Karpas-422 (cell line): ENCODE measurements at places on chromosomes 13 and 19. TPM values are rescaled to one million over a fixed set of nuclear protein-coding genes. Genes with fewer than 3 reads are reported as not detected.
A peak's percentile ranks its signal among the peaks of the same experiment; 100 is the strongest.

DNA sequence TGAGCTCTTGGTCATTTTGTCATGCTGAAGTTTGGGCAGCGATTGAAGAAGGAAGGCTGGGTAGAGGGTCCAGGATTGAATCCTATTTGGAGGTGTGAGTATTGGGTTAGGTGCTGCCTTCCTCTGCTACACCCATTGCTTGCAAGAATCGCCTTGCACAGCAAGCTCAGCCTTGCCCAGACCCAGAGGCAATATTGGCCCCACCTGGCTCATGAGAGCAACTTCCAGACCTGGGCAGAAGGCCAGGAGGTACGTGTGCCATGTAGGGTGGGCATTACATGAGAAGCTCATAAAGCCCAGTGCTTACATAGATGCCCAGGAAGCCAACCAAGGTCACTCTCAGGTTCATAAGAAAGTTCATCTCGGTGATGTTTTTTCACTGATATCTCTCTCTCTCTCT lies 718.0 kb downstream of the EFNB2 start:
- DNase-seq, result no peak

DNA sequence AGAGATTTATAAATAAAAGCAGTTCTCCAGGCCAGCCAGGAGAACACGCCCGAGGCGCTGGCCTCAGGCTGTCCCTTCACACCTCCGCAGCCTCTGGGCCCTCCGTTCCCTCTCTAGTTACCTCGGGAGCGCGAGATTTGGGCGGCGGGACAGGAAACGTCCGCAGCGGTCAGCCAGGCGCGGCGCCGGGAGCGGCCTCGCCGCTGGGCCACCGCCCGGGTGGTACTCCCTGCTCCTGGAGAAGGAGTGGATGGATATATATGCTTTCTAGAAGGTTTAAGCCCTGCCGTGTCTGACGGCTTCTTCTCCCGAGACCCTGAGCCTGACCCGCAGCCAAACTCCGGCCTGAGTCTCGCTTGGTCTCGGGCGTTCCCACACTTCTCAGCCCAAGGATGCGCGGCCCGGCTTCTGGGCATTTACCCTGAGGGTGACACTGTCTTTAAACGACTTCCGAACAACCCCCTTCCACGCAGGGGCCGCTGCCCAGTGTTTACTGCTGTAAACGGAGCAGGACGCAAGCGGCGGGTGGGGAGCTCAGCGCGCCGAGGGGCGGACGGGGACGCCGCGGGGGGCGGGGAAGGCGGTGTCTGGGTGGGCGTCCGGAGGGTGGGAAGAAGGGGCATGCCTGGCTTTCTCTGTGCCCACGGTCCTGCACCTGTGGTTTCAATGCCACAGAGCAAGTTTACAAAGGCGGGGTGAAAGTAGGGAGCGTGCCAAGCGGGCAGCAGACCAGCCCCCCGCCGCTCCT lies 2.0 kb upstream of the ZIC2 start:
- DNase-seq, result no peak

- DNase-seq, result no peak
Measured at GRCh38 chr13:62292714-62293480, 877.2 kb upstream of the PCDH20 start.

DNA sequence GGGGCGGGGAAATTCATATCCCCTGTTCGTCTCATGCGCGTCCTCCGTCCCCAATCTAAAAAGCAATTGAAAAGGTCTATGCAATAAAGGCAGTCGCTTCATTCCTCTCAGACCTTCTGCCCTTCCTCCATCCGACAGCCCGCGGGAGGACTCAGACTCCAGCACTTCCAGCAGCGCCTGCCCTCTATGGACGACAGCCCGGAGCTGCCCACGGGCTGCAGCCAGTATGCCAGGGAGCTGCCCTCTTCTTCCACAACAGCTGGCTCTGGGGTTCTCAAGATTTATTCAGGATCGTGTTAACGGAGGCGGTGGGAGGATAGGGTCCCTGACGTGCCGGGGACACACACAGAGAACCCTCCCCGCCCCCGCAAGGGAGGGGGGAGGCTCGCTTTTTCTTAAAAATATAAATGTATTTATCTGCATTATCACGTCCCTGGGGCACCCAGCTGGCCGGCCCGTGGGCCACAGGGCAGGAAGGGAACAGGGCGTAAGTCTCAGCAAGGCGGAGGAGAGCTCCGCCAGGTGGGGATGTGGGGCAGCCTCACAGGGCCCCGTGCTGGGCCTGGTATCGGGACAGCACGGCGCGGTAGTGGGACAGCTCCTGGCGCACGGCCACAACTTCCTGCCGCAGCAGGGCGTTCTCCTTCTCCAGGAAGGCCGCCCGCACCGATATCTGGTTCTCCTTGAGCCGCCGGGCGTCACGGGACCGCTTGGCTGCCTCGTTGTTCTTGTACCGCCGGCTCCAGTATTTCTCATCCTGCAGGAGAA lies 6.7 kb downstream of the DBP start:
- no peak for DNase-seq

DNA sequence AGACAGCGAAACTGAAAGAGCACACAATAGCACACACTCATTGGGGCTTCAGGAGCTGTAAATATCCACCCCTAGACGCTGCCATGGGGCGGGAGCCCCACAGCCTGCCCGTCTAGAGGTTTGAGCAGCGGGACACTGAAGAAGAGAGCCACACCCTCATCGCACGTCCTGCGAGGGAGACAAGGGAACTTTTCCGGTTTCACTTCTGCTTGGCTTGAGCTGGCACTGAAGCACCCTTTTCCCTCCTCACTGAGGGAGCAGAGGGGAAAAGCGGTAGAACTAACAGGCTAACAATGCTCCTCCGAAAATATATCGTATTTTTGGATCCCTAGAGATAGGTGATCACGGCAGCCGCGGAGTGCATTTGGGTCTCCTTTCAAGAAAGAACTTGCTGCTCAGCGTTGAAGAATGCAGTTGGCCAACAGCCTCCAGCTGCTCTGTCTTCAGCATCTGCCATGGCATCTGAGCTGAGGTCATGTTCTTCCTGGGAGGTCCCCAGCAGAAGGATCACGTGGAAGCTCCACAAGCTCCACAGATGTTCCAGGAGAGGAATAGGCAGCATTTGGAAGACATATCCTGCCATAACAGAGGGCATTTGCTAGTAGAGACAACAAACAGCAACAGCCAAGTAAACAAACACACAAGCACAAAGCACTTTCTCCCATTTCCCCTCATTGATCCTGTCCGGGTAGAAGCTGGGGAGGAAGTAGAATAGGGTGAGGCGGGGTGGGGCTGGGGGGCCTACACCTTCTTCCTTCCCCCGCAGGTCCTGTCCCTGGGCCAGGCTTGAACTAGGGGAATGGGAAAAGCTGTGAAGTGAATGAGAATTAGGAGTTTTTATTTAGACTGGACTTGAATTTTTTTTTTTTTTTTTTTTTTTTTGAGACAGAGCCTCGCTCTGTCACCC lies 44.8 kb upstream of the ALOX5AP start:
- DNase-seq, result peak; percentile 87

GFY gene
- 0.18 and 0.34 TPM in 2 replicates for total RNA-seq

DNA sequence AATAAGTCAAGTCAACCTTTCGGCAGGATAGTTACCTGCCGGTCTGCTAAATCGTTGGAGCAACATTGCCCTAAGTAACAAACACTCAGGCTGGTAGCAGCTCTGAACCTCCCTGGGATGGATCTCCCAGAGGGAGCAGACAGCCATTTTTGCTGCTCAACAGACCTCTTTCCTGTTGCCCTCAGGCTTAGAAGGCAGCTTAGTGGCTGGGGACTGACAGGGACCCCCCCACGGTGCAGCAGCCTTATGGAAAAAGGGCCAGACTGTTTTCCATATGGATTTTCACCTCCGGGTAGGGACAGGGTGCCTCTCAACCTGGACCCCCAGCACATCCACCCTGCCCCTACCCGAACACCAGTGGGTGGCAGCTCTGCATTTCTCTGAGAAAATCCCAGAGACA lies 49.7 kb downstream of the UBL3 start:
- no peak for DNase-seq

GRCh38 chr19:1874554-1875185 lies 10.6 kb downstream of the ABHD17A start:
- peak; percentile 64 for DNase-seq

- DNase-seq, result peak; percentile 59
Measured at GRCh38 chr13:58953638-58954037, 1210.1 kb downstream of the DIAPH3 start.

GRCh38 chr13:32610538-32610937 lies 24.3 kb downstream of the PDS5B start:
- DNase-seq, result no peak

GRCh38 chr13:83709426-83710132 lies 172.7 kb downstream of the SLITRK1 start:
- no peak for DNase-seq

DNA sequence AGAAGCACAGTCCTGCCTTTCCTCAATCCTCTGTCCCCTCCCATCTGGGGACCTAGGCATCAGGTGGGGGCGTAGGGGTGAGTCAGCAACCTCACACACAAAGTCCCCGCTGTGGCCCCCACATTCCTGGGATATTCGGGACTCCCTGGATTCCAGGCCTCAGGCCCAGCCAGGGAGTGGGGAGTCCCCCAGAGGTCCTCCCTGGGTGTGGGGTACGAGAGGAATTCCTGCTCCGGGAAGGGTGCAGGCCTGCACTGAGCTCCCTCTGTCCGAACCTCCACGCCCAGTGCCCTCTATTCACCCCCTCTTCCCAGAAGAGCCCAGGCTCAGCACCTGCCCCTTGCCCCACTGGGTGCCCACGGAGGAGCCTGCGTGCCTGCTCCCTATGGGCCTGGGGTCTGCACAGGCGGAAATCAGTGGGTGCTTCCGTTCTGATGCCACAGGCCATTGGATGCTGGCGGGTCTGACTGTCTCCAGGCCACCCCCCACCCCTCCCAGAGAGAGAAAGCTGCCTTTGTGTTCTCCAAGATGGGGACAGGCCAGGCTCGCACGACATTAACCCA lies 3.4 kb downstream of the CADM4 start:
- DNase-seq, result no peak

- peak; percentile 97 for DNase-seq
Measured at GRCh38 chr19:11535792-11536595, 2.7 kb upstream of the CNN1 start.

PEX11G gene
- total RNA-seq, result 1.0 and 1.8 TPM in 2 replicates

CGB3 gene
- total RNA-seq, result not detected in 2 replicates

DNA sequence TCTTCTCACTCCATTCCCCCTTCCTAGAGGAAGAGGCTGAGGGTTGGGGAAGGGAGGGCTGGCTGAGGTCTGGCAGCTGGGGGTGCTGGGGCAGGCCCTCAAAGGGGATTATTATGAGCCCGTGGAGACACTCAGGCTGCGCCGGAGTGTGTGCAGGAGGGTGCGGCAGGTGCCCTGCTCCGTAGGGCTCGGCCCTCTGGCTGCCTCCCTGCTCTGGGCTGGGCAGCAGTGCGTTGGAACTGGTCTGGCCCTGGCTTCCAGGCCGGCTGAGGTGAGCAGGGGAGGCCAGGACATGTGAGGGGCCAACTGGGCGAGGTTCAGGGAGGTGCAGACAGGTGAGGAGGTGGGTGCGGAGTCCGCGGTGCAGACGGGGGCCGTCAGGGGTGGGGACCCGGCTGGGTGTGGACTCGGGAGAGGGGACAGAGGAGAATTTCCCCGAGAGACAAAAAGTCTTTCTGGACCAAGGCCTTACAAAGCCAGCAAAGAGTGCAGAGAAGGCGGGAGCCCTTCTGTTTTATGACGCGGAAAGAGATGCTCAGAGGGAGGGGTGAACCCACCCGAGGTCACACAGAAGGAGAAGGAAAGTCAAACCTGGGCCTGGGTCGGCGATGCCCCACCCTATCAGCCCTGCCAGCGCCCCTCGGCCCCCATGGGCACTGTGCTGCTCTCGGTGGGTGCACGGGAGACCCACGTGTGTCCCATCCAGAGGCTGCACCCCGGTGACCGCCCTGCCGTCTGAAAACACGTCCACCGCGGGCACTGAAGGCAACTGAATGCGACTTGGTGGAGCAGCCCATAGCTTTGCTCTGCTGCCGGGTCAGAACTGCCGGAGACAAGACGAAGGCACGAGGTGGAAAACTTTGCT lies 31.0 kb downstream of the PIP5K1C start:
- no peak for DNase-seq

DNA sequence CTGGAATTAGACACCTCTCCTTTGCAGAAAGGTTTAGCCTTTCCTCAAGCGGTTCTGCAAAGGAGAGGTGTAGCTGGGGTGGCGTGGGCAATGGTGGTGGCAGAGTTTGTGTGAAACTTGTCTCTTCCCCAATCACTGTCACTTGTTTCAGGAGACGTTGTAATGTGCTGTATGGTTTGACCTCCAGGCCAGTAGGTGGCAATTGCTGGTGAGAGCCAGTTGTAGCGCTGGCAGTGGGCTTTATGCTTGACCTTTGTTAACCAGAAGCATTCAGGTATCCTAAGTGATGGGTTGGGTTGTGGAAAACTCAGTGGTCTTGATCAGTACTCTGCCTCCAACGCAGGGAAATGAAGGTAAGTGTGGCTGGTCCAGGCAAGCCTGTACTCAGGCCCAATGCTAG lies 12.7 kb upstream of the LILRA5 start:
- DNase-seq, result no peak

DNA sequence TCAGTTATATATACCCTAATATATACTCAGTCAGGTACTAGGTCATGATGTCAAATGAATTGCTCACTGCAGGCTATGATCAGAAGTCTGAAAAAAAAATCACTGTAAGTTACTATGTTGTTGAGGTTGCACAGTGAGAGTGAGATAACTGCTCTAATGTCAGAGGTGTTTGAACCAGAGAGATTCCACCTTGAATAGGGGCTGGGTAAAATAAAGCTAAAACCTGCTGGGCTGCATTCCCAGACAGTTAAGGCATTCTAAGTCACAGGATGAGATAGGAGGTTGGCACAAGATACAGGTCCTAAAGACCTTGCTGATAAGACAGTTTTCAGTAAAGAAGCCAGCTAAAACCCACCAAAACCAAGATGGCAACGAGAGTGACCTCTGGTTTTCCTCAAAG lies 10.2 kb downstream of the EPSTI1 start:
- DNase-seq, result no peak

DIAPH3 gene
- total RNA-seq, result 8.1 and 10.0 TPM in 2 replicates

GRAMD1A gene
- 45.2 and 76.4 TPM in 2 replicates for total RNA-seq

GRCh38 chr19:13838435-13839129 lies 38.4 kb upstream of the NANOS3 start:
- DNase-seq, result peak; percentile 38

DNA sequence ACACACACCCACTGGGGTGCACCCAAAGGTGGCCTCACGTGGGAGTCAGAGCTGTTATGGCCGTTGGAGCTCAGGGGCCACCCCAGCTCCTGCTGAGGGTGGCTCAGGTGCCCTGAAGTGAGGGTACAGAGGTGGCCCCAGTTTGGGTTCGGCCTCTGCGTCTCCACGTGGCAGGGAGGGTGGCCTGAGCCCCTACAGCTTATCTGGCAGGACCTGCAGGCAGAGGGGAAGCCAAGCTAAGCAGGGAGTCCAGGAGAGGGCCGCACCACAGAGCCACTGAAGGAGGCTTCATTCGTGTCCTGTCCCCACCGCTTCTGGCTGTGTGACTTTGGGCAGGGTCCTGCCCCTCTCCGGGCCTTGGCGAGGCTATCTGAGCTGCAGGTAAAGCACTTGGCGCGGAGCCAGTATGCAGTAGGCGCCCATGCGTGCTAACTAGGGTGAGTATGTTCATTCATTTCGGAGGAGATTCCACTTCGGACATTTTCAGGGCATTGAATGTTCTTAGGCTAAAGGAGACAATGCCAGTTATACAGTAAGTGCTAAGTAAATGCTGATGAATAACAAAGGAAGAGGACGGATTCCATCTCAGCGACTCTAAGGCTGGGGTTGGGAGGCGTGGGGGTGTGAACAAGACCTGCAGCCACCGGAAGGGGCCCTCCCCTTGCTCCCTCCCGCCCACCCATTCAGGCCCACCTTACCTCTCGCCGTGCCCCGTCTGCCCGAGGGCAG lies 4.9 kb downstream of the REX1BD start:
- DNase-seq, result peak; percentile 68

ZNF471 gene
- total RNA-seq, result not detected in 2 replicates

GRCh38 chr13:29567411-29567810 lies 28.1 kb downstream of the SLC7A1 start:
- no peak for DNase-seq

ZNF440 gene
- total RNA-seq, result 19.2 and 19.6 TPM in 2 replicates

- no peak for DNase-seq
Measured at GRCh38 chr13:41019578-41020347, 647 bp upstream of the ELF1 start.
